ENCODE measurements at places on chromosomes 1 and 21.

DNA sequence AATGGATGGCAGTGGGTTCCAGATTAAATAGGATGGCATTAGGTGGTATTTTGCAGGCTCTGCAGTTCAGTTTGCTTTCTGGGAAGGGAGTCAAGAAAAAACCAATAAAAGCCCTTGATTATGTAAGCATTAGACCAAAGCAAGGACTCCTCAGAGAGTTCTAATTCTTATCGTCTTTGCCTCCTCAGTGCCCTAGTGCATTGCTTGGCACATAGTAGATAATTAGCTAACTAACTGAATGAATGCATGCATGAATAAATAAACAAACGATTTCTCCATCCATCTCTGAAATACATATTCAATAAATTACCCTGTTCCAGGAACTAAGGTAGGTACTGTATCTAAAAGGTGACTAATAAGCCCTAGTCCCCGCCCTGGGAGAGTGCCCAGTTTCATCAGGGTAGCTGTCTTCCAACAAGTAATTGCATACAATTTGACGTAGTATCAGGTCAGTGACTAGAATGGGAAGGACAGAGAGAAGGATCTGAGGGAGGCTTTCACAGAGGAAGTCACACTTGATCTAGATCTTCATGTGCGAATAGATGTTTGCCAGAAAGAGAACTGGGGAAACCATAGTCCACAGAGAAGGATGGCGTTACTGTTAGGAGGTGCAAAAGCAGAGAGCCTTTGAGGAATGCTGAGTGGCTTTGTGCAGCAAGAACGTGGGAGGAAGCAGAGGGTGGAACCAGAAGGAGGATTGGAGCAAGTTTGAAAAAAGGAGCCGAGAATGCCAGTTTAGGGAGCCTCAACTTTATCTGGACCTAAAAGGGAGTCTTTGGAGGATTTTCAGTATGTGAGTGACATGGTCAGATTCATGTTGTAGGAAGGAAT is 111.4 kb downstream of the TBX19 start:
- H3K27me3 ChIP-seq, result no peaks in the 10 kb centered on the region
- DNase-seq, result no peak
- H3K36me3 ChIP-seq, result no peaks in the 10 kb centered on the region

GRCh38 chr1:17633654-17634053 is 94.2 kb downstream of the ARHGEF10L start:
- H3K4me1 ChIP-seq, result peaks cover 15% of the 10 kb centered on the region
- no peak for DNase-seq

DNA sequence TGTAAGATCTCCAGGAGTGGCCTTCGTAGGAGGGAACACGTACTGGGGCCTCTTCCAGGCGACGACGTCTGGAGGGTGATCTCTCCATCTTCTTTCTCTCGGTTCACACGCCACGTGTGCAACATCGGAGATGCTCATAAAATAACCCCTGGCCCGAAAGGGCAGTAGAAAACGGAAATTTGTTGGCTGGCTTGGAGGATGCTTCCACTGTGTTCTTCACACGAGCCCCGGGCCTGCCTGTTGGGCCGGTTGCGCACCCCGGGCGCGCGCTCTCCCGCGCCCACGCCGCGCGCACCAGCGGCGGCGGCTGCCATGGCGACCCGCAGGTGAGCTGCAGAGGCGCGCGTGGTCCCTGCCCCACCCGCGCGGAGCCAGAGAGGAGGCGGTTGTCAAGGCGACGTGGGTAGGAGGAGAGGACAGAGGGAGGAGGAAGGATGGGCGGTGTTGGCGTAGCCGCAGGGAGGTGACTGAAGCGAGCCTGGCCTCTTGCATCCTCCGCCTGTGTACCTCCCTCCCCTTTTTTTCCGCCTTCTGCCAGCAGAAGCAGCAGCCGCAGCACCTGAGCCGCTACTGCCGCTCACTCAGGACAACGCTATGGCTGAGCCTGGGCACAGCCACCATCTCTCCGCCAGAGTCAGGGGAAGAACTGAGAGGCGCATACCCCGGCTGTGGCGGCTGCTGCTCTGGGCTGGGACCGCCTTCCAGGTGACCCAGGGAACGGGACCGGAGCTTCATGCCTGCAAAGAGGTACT is at the start of gene ELAPOR1:
ELAPOR1 (plus strand) TSS at position 526 of the 752 bp plus-strand sequence; CDS start at position 595, 69 bp downstream.
- H3K36me3 ChIP-seq, result no peaks in the 10 kb centered on the region
- peak; percentile 71 for DNase-seq
- peaks cover 8% of the 10 kb centered on the region for H3K27me3 ChIP-seq
- peak within 1 kb of the TSS; percentile 46 for H3K4me3 ChIP-seq

GRCh38 chr1:38476111-38476849 is 383.3 kb downstream of the RRAGC start:
- peak overlapping the region; percentile 48 for H3K4me3 ChIP-seq
- H3K27me3 ChIP-seq, result no peaks in the 10 kb centered on the region
- DNase-seq, result no peak
- H3K36me3 ChIP-seq, result no peaks in the 10 kb centered on the region

DNA sequence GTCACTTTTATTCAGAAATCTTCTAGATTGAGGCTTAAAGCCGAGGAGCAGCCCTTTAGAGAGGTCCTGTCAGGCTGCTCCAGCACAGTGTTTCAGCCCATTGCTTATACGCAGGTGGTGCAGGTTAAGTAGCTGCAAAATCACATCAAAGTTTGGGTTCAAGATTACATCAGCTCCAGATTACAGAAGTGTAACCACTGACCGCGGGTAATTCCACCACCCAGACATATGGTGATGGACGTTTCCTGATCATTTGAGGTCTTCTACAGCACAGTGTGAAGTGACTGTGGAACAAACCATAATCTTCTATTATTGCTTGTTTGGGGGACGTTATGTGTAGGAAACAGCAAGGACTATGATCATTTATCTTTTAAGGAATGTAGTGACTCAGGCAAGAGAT is 11.8 kb downstream of the C1orf115 start:
- no peak overlapping the region for H3K4me3 ChIP-seq
- DNase-seq, result no peak
- H3K27ac ChIP-seq, result no peak overlapping the region
- no peaks in the 10 kb centered on the region for H3K27me3 ChIP-seq
- H3K36me3 ChIP-seq, result peaks cover 8% of the 10 kb centered on the region

GRCh38 chr1:162285149-162285561 is 91.5 kb downstream of the SPATA46 start:
- peak; percentile 90 for DNase-seq
- H3K4me1 ChIP-seq, result peaks cover 9% of the 10 kb centered on the region
- no peaks in the 10 kb centered on the region for H3K27me3 ChIP-seq
- H3K4me3 ChIP-seq, result no peak overlapping the region
- H3K27ac ChIP-seq, result no peak overlapping the region
- no peaks in the 10 kb centered on the region for H3K36me3 ChIP-seq
